Body of pancreas (tissue), 4 donors: ENCODE measurements at places on chromosomes 3 and 15. TPM values are rescaled to one million over a fixed set of nuclear protein-coding genes. Genes with fewer than 3 reads are reported as not detected.

DNA sequence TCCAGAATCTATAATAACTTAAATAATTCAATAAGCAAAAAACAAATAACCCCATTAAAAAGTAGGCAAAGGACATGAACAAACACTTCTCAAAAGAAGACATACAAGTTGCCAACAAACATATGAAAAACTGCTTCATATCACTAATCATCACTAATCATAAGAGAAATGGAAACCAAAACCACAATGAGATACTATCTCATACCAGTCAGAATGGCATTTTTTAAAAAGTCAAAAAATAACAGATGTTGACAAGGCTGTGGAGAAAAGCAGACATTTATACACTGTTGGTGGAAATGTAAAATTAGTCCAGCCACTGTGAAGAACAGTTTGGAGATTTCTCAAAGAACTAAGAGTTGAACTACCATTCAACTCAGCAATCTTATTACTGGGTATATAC lies 19.5 kb upstream of the ZMAT3 start:
- DNase-seq: no peak

- peak; percentile 34 for DNase-seq
Measured at GRCh38 chr15:51307811-51308210, 30.6 kb downstream of the CYP19A1 start.

DNA sequence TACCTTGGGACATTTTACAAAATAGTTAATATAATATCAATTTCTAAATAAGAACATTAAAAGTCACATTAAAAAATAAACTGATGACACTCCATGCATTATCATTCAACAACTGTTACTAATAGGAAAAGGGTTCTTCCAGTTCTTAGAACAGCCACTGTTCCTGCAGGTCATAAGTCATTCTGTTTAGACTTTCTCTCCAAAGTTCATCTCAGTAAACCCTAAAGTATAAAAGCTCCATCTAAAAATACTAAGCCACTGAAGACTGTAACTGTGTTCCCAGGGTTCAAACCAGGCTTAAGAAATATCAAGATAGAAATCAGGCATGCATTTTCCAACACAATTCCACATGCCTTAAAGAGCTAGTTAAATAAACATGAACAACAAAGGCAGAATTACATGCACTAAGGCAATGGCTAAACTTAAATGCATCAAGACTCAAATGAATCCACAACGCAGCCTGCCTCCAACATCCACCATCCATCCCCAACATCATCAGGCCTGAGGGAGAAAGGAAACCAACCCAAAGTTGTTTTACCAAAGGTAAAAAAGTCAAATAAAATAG lies 46.2 kb downstream of the DMXL2 start:
- DNase-seq: no peak

GRCh38 chr3:45224824-45225464 lies 1.1 kb downstream of the TMEM158 start:
- DNase-seq: peak; percentile 77

The STX19 gene
- 2.1 TPM for total RNA-seq
